ENCODE measurements at places on chromosomes 7 and 10.
A peak's percentile ranks its signal among the peaks of the same experiment; 100 is the strongest.

GRCh38 chr7:152520861-152521302 lies 85.1 kb upstream of the KMT2C start:
- no peak for DNase-seq

- DNase-seq: no peak
These were observed 9.4 kb upstream of the PIP4K2A start for GRCh38 chr10:22723783-22724182.

DNA sequence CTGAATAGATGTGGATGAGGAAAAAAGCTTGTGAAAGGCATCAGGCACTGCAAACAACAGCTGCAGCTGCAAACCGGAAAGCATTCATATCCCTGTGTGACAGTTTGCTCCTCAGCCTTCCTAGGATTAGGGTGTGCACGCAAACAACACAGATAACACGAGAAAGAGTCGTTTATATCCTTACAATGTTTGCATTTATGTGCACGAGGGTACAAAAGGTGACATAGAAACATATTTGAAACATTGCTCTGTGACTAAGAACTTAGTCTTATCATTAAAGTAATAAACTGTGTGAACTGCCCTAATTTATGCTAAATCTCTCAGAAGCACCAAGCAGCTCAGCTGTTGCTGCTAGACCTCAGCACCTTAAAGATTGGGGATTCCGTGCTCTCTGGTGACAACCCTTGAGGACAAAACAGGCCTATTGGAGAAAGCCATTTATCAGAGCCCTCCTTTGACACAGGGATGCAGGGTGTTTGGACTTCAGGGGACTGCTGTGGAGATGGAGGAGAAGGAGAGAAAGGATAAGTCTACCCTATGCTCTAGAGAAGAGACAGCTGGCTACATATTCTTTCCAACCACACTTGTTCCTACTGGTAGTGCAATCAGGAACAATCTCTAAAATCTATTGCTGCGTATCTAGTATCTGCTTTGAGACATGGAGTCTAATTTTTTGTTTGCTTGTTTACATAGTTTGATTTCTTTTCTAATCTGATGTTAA lies 176.2 kb downstream of the GNAT3 start:
- no peak for DNase-seq

GRCh38 chr10:78178940-78179339 lies 145.3 kb downstream of the RPS24 start:
- DNase-seq: peak; percentile 51

DNA sequence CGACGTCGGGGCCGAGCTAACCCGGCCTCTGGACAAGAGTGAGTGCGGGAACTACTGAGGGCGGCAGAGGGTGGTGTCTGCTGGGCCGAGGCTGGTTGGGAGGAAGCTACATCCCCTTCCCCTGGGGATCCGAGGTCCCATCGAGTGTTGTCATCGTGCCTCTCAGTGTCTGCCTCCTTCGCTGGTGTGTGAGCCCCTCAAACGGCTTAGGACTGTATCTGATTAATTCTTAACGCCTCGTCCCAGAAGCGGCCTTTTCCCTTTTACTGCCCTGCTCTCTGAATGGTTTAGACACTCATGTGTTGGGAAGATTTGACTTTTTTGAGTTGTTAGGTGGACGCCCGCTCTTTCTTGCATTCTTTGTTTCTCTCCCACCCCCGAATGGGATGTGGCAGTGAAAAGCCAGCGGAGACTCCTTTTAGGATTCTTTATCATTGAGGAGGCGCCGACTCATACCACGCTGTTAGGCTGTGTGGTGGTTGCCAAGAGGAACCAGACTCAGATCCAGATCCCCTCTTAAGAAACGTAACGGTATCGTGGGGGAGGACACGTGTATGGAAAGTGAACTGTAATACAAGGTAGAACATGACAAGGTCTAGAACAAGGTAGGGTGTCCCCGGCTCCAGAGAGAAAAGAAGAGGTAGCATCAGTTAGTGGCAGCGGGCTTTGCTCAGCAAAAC lies 631 bp downstream of the SUPV3L1 start:
- peak; percentile 55 for DNase-seq

- DNase-seq: peak; percentile 75
These were observed 853 bp downstream of the NKX6-2 start for GRCh38 chr10:132784866-132785722.

- no peak for DNase-seq
These were observed 68.7 kb downstream of the TAX1BP1 start for GRCh38 chr7:27808626-27809025.

- DNase-seq: no peak
These were observed 1077.3 kb downstream of the SORCS3 start for GRCh38 chr10:105718207-105718995.

DNA sequence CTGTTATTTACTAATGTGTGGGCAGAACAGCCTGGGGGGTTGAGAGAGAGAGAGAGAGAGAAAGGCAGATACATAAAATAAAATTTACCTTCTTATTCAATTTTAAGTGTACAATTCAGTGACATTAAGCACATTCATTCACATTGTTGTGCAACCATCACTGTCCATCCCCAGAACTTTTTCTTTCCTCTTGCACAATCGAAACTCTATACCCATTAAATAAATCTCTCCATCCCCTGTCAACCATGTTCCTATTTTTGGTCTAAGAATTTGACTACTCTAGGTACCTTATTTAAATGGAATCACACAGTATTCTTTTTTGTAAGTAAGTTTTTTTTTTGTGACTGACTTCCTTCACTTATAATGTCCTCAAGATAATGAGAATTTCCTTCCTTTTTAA lies 181.6 kb downstream of the SND1 start:
- no peak for DNase-seq

- no peak for DNase-seq
These were observed 22.2 kb downstream of the SUGCT start for GRCh38 chr7:40156988-40157387.

GRCh38 chr7:964401-965231 lies 10.1 kb upstream of the ADAP1 start:
- peak; percentile 80 for DNase-seq

DNA sequence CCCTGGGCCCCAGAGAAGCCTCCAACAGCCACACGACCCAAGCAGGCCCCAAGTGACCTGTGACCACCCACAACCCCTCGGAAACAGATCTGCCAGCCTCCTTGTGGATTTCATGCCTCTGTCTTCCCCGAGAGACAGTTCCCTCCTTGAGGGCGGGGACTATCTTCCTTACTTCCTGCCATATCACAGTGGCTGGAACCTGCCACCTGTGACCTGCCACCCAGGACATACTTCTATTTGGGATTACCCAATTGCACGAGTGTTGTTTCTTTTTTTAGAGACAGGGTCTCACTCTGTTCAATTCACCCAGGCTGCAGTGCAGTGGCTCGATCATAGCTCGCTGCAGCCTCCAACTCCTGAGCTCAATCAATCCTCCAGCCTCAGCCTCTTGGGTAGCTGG lies 25.9 kb downstream of the TNRC18 start:
- DNase-seq: no peak

DNA sequence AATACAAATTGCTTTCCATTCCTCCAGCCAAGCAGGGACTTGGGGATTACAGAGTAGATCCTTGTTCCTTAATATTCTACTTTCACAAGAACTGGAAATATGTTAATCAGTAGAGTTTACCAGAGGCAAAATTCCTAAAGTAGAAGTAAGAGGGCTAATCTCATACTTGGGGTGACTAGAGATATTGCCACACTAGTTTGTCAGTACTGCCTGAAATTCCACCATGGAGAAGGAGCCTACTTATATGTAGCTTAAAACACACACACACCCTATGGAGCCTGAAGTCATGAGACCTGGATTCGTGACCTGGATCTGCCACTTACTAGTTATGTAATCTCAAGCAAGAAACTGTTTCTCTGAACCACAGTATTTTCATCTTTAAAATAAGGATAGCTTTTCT lies 33.9 kb downstream of the STRIP2 start:
- DNase-seq: no peak

GRCh38 chr10:121942749-121943416 lies 15.1 kb upstream of the ATE1 start:
- DNase-seq: no peak

GRCh38 chr7:158323741-158324396 lies 263.8 kb downstream of the PTPRN2 start:
- no peak for DNase-seq

- no peak for DNase-seq
These were observed 102.9 kb upstream of the MYO3A start for GRCh38 chr10:25831080-25831479.

GRCh38 chr7:105916603-105917002 lies 40.2 kb upstream of the ATXN7L1 start:
- no peak for DNase-seq
